CD8-positive, alpha-beta T cell (primary cell): ENCODE measurements at places on chromosomes 16 and 17.

- peak; percentile 43 for DNase-seq
These were observed 2.5 kb upstream of the LASP1 start for GRCh38 chr17:38867179-38867967.

GRCh38 chr17:4759776-4760236 is 11.9 kb upstream of the TM4SF5 start:
- DNase-seq: no peak

DNA sequence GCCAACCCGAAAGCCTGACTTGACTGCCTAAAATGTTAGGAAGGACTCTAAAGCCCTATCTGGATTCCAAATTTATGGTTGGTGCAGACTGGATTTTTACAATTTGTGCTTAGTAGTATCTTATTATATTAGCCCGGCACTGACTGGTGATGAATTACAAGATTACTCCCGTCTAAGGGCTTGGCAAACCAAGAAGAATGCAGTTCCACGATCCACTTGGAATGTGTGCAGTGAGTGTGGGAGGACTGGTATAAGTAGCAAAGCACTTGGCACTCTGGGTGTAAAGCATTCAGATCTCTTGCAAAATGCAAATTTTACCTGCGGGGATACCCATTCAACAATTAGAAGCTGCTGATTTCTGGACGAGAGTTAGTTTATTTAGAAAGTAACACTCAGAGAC is 539.4 kb downstream of the MAF start:
- no peak for DNase-seq

- DNase-seq: no peak
These were observed 43.2 kb upstream of the FA2H start for GRCh38 chr16:74817851-74818250.

DNA sequence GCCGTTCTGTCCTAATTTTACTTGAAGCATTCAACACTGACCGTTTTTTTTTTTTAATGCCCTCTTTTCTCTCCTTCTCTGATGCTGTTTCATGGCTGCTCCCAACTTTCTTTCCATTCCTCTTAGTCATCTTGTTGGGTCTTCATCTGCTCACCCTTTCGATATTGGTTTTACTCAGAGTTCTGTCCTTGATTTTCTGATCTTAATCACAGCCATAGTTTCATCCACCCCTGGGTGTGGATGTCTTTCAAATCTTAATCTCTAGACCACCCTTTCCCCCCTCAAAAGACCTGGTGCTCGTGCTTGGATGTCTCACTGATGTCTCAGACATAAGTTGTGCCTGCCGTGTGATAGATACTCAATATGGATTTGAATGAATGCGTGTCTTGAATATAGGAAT is 22.4 kb downstream of the NDEL1 start:
- DNase-seq: no peak

- DNase-seq: no peak
These were observed 1.4 kb downstream of the ZSWIM7 start for GRCh38 chr17:15998031-15998562.

DNA sequence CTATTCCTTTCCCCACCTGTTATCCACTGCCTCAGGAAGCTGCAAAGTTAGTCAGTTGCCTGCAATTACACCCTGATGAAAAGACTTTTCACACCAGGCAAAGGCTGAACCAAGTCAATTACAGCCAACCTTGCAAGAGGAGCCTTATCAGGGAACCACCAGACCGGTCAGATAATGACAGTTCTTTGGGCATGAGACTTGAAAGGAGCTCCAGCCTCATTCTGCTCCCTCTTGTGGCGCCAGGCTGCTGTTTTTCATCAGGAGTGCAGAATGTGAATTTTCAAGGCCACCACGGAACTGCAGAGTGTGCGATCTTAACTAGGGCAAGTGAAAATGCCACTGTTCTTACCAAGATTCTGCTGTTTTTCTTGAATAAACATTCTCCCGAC is 22.5 kb downstream of the DNAI2 start:
- peak; percentile 59 for DNase-seq

DNA sequence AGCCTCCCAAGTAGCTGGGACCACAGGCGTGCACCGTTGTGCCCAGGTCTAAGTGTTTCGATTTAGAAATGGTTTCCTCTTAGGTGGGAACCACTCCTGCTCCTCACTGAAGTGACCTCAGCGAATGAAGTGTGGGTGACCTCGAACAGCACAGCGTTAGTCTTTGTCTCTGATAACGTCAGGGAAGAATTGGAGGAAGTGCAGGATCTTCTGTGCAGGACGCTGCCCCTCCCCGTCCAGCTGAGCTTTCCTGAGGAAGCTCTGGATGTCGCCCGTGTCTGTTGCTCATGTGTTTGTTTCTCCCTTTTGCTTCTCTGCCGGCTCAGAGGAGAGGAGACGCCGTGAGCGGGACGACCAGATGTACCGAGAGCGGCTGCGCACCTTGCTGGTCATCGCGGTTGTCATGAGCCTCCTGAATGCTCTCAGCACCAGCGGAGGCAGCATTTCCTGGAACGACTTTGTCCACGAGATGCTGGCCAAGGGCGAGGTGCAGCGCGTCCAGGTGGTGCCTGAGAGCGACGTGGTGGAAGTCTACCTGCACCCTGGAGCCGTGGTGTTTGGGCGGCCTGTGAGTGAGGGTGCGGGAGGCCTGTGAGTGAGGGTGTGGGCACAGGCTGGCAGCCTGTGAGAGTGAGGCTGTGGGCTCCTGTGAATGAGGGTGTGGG is 15.6 kb downstream of the SPG7 start:
- DNase-seq: no peak

DNA sequence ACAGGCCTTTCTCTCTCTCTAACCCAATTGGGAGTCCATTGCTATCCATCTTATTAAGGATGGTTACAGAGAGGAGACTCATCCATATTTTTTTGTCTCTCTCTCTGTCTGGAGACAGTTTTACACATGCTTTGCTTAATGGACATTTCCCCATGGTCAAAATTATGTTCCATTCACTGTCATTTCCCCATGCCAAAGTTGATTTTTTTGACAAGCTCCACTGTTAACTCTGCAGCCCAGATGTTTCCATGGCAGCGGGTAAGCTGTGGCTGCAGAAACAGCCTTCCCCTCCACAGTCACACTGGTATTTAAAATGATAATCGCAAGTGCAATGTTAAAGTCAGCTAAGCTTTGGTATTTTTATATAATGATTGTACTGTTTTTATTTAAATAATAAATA is 63.9 kb upstream of the HLF start:
- DNase-seq: no peak

DNA sequence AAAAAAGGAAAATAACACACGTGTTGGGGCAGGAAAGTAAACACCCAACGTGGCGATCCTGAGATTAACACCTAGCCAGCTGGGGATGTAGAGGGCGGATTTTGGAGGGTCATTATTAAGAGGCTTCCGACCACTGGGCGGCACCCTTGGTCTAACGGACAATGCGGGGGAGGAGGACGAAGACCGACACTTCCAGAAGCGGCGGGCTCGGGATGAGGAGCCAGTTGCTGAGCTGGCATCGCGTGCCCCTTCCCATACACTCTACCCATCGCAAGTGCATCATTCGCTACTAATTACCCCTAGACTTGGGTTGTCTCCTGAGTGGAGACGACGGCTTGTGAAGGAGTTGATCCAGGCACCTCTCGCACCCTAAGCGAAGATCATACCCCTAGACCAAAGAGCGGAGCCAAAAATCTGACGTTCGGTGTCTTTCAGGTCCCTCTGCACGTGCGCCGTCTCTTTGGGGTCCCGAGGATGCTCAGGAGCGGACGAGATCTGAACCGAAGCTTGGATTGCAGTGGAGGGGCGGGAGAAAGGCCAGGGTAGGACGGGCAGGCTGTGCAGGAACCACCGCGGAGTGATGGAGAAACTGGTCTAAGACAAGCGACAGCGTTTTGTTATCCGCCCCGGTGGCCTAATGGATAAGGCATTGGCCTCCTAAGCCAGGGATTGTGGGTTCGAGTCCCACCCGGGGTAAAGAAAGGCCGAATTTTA is 17.6 kb downstream of the ZNF213 start:
- peak; percentile 62 for DNase-seq

DNA sequence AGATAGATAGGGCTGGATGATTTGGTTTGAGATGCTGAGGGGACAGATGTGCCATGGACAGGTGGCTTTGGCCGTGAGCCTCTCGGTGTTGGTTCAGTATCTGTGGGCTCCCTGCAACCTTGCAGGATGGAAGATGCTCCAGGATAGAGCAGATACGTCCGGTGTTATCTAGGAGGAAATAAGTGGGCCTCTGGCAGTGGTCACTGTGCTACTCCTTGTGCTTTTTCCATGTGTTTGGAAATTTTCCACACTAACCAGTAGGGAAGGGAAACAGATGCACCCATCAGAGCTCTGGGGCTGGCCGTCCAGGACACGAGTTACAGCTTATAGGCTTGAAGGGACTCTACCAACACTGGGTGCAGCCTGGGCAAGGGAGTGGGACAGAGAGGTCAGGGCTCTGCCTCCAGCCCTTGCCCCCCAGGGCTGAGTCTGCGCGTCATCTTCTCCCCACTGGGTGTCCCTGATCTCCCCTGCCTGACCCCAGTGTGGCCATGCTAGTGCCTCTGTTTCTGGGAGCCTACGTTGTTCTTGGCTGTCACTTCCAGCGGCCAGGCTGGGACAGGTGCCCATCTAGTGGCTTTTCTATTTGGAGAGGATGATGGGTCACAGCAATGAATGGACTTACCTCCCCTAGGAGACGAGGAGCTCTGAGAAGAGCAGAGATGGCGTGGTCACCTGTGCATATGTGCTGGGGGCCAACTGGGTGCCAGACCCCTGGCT is 166.9 kb downstream of the SEC14L1 start:
- no peak for DNase-seq

DNA sequence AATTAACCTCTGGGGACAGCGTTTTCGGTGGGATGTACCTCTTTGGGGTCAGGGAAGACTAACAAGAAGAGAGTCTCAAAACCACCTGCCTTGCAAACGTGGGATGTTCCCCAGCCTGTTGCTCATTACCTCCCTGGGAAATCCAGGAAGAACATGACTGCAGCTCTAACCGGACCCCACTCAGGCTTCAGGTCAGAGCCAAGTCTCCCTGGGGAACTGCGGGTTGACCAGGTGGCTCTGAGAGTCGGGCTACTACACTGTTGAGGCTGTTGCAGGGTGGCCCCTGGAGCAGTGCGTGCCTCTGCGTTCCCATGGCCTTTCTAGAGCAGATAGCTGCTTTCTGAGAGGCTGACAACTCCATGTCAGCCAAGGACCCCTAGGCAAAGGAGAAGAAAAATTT is 309.1 kb downstream of the FOXL1 start:
- no peak for DNase-seq

- DNase-seq: peak; percentile 42
These were observed 99.4 kb downstream of the CYLD start for GRCh38 chr16:50841081-50841886.

DNA sequence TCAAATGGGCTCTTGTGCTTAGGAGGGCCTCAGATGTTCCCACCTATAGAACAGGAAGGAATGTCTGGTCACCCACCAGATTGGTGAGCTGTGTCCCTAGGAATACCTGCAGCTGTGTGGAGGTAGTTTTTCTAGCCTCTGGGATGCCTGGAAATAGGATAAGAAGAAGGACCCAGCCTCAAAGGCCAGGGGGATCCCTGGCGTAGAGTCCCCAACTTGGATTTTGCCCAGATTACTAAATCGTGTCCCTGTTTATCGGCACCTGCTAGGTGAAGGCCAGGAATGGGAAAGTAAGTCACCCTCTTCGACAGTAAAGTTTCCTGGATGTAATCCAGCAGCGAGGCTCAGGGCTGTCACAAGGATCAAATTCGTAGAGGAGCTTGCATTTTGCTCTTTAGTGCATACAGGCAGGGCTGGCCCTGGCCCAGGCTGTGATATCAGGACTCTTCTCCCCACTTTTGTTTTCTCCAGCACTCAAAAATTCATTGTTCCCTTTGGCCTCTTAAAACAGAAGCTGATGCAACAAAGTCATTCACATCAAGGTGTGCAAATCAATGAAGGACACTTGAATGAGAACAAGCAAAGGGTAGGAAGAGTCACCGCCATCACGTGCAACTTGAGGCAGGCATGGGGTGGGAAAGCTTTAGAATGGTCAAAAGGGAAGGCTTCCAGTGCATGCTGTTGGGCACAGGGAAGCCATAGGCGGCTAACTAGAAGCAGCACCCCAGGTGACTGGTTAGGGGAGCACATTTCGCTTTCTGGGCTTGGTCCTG is 7.5 kb downstream of the SLC13A2 start:
- DNase-seq: no peak

GRCh38 chr17:79800325-79801155 is 3.7 kb upstream of the CBX8 start:
- no peak for DNase-seq

GRCh38 chr16:14616280-14616679 is 13.8 kb downstream of the PARN start:
- no peak for DNase-seq

DNA sequence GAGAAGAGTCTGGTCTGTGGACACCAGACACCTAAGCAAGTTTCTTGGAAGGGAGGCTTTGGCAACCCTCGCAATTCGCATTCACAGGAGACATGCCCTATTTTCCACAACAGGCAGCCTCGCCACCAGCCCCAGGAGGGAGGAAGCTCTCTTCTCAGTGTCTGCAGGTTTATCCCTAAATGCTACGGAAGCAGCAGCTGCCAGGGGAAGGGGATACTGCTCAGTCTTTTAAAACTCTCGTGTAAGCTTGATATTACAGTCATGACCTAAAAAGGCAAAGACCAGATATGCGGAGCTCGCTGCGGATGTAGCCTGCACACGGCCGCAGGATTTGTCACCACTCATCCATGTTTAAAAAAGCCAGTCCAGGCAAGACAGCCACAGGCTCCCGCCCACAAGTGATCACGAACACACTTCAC is 159.2 kb upstream of the RPH3AL start:
- no peak for DNase-seq

DNA sequence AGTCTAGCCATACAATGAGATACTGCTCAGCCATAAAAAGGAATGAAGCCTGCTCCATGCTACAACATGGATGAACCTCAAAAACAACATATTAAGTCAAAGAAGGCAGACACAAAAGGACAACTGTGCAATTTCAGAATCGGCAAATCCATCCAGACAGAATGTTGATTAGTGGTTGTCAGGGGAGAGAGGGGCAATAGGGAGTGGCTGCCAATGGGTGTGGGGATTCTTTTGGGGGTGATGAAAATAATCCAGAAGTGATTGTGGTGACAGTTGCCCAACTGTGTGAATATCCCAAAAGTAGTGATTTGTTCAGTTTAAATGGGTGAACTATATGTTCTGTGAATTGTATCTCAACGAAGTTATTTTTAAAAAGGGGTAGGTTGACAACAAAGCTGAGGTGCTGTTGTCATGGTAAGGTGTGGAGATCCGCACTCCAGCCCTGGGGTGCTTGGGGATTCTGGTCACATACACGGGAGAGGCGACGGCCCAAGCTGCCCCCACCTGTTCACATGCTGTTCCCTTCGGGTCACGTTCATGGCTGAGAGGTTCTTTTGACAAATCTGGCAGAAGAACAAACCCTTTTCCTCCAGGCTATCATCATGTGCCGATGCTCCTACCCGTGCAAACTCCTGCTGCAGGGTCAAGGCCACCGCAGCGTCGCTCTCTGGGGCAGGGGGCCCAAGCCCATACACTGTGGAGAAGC is 9.6 kb downstream of the SLX4 start:
- DNase-seq: no peak

DNA sequence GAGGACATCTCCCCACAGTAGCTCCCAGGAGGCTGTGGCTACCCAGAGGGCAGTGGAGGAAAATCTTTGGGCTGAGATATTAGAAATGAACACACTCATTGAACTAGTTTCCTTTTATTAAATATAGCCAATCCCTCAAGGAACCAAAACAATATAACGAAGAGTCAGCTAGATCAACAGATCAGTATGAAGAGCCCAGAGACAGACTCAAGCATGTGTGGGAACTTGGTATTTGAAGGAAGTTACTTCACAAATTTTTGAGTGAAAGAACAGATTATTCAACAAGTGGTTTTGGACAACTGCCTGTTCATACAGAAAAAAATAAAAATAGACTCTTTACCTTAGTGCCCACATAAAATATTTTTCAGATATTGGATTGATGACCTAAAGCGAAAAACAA is 183.6 kb upstream of the PMFBP1 start:
- no peak for DNase-seq

- DNase-seq: no peak
These were observed 10.3 kb downstream of the CENPV start for GRCh38 chr17:16342979-16343378.
